ENCODE measurements at places on chromosomes 3 and 15.
A peak's percentile ranks its signal among the peaks of the same experiment; 100 is the strongest.

GRCh38 chr15:41689834-41690233, 29.6 kb downstream of the MGA start:
- DNase-seq, result no peak

DNA sequence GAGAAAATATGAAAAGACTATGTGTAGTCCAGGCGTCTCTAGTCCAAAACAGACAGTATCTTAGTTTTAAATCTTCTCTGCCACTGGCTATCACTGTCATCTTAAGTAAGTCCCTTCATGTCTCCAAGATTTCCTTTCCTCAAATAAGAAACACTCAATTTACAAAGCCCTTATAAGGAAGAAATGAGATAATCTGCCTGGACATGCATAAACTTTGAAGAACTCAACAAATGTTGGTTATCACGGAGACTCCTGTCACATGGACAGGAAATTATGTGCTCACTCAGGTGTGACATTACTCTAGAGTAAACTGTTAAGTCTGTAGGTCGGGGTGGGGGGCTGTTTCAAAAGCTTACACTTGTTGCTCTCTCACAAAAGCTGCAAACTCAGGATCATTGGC, 91.9 kb downstream of the IMPG2 start:
- no peak for DNase-seq

GRCh38 chr15:33076937-33077336, 117.6 kb downstream of the FMN1 start:
- no peak for DNase-seq

DNA sequence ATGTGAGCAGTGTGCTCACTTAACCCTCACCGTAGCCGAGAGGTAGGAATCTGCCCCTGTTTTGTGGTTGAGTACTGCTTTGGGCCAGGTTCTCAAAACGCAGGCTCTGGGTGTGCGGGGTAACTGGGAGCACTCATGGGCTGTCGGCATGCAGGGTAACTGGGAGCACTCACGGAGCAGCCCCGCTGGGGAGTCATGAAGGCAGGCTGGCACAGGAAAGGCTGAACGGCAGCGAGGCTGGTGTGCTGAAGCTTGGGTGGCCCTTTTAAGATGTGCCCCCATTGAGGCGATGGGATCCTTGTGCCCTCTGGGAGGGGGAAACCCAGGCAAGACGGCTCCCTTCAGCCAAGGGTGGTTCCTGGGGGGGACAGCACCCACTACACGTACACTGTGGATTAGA, 44.6 kb upstream of the VPS8 start:
- DNase-seq, result no peak

GRCh38 chr15:56732135-56732885, 999 bp downstream of the ZNF280D start:
- peak; percentile 85 for DNase-seq

DNA sequence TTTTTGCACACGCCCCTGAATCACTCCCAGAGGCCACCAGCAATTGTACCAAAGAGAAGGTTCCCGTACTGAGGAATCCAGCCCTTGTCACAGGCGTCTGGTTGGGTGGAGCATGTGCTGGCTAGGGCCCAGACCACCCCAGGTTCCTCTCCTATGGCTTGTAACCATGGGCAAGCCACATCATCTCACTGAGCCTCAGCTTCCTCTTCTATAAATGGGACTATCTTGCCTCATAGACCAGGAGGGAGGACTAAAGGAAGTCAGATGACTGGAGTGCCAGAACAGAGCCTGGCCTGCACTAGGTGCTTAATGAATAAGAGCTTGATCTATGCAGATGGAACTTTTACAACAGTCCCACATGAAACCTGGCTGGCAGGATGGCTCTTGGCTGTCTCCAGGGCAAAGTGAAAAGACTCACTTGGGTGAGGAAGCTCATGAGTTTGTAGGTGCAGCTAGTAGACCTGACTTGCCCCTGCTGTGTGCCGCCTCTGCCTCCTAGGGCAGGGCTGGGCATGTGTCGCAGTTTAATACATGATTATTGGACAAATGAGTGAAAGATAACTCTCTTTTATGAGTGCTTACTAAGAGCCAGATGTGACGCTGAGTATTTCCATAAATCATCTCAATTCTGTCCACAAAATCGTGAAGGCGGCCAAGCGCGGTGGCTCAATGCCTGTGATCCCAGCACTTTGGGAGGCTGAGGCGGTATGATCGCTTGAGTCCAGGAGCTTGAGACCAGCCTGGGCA, 29.3 kb downstream of the CTSH start:
- DNase-seq, result no peak

GRCh38 chr15:63971427-63971805, 74.9 kb downstream of the DAPK2 start:
- DNase-seq, result no peak

GRCh38 chr15:48501208-48501607, 144.3 kb downstream of the FBN1 start:
- DNase-seq, result no peak

DNA sequence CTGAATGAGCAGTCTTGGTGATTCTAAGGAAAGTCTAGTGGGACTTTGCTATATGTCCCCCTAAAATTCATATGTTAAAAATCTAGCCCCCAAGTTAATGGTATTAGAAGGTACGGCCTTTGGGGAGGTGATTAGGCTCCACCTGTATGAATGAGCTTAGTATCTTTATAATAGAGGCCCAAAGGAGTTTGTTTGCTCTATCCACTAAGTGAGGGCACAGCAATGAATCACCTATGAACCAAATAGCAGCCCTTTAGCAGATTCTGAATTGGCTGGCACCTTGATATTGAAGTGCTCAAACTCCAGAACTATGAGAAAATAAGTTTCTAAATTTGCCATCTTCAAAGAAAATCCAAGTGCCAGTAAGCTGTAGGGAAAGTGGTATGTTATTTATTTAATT, 187.9 kb downstream of the SUCNR1 start:
- no peak for DNase-seq
